ENCODE measurements at places on chromosomes 11 and 22.

GRCh38 chr11:11770296-11770695 lies 71.5 kb upstream of the USP47 start:
- no peak for DNase-seq

DNA sequence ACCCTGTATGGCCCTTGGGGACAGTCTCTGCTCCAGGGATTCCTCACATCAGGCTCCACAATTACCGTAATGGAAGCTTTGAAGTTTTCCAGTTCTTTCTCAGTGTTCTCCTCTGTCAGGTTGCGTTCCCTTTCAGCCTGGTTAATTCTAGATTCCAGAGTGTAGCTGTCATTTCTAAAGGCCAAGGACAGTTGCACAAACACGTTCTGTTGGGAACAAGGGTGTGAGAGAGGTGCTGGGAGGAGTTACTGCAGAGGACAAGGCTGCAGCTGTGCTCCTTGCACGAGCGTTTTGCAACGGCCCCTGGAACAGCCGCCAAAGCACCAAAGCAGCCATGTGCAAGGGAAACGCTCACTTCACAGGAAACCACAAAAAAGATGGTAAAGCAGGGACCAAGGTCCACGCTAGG lies 35.9 kb upstream of the LYVE1 start:
- no peak for DNase-seq

GRCh38 chr11:117816846-117817367 lies 7.6 kb downstream of the FXYD2 start:
- no peak for DNase-seq

DNA sequence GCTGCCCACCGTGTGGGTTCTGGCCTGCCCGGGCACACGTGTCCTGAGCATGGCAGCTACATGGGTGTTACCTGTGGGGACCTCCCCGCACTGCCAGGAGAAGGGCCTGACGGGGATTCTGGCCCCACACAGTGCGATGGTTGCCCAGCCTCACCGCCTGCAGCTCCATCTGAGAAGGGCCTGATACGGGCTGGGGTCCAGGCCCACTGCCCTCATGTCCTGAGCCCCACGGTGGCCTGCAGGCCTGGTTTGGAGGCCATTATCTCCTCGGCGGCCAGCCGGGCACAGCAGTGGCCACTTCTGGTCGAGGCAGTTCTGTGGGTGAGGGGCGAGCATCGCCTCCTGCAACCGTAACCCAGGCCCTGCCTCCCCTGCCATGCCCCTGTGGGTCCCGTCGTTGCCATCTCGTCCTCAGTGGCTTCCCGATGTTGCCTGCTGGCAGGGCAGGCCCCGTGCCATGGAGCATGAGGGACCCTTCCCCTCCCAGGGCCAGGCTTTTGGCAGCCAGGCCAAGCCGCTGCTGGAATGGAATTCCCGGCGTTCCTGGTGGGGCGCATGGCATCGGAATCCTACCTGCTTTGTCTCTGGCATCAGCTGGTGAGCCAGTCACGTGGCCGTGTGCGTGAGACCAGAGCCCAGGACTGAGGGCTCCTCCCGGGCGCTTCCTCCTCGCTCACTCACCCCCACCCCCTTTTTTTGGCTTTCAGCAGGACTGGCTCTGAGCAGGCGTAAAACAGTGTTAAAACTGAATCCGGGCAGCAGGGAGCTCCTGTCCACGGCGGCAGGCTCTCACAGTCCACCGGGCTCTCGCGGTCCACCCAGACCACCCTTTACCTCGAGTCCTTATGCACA lies 71.9 kb upstream of the PPARA start:
- DNase-seq, result no peak

- no peak for DNase-seq
Observed at GRCh38 chr22:31841078-31841827, 87.4 kb downstream of the DEPDC5 start.

GRCh38 chr22:30423301-30423958 lies 2.1 kb upstream of the MTFP1 start:
- no peak for DNase-seq

- no peak for DNase-seq
Observed at GRCh38 chr22:19824212-19824925, 30.3 kb downstream of the GNB1L start.

DNA sequence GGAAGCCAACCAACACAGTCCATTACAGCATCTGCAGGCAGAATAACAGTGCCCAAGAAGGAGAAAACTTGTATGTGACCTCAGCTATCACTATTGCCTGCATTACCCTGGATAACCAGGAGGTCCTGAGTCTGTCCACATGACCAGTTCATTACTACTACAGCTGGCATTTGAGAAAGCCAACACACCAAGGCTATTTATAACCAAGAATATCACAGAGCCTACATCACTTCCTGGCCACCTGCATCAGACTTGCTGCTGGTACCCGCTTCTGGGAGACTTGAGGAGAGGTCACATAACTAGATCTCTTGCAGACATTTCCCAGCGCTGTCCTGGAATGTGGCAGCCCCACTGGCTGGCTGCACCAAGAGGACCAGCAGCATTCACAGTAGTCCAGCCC lies 11.1 kb upstream of the OR56B4 start:
- DNase-seq, result no peak

GRCh38 chr11:1205121-1205986 lies 17.5 kb upstream of the MUC5B start:
- no peak for DNase-seq

DNA sequence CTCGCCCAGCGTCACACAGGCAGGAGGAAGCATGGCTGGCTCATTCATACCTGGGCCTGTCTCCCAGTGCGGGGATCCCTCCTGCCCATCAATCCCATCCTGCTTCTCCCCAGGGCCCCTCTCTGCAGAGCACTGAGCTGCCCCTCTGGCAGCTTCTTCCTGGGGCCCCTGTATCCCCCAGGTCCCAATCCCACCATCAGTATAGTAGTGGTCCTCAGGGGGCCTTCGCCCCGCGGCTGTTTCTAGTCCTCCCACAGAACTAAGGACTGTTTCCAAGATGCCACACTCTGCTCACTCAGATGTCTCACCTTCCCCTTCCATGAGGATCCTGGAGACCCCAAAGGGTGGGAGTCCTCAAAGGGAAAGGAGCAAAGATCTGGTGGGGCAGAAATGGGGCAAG lies 97.6 kb downstream of the PDE2A start:
- no peak for DNase-seq

GRCh38 chr22:46965555-46966494 lies 203.4 kb downstream of the TBC1D22A start:
- DNase-seq, result no peak

GRCh38 chr22:44279069-44279360 lies 33.7 kb downstream of the SHISAL1 start:
- DNase-seq, result no peak

DNA sequence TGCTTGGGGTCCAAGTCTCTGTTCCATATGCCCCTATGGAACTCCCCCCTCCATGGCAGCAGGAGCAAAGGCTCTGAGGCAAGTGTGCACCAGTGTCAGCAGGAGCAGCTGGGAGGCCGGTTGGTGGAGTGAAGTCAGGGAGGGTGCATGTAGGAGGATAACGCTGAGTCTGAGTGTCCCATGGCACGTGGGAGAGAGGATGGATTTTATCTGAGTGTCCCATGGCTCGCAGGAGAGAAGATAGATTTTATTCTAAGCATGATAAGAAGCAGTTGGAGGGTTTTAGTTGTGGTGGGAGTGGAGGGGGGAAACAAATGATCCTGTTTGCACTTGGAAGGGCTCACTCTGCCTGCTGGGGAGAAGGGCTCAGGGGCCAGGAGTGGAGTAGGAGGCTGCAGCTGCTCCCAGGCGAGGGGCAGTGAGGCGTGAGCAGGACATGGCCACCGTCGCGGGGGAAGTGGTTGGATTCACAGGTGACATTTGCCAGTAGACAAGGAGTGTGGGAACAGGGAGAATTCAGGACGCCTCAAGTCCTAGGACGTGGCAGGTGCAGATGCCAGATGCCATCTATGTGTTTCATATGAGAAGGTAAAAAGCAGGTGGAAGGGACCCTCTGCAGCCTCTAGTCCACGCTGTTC lies 33.6 kb upstream of the PARVG start:
- DNase-seq, result no peak

DNA sequence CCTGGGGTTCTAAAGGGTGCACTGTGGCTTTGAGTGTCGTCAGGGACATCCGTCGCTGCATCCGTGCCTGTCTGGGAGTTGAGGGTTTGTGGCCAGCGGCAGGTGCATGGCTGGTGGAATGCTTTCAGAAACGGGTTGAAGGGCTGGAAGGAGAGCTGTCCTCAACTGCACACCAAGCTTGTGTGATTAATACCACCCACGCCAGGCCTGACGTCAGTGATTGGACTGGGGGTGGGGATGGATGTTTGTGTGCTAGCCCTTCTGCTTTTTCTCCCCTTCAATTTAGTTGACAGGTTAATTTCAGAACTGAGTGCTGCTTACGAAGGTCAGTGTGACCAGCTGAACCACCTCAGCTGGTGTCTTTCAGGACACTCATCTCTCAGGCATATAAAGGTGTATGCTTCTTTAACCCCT lies 3.2 kb upstream of the GAB2 start:
- no peak for DNase-seq

DNA sequence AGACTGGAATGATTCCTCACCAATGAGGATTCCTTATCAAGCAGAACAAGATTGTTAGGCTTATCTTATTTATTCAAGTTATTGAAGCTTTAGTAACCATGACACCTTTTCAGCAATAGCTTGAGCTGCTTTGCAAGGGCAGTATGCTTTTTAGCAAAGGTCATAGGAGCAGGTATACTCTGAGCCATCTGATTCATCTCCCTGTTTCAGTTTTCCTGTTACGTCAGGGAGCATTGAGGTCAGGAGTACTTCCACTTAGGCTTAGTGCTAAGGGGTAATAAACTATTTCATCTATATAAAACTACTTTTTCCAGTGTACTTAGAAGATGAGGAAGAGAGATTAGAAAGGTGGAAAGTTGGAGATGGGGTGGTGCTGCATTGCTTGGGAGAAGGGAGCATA lies 17.7 kb upstream of the ANKRD42 start:
- no peak for DNase-seq

DNA sequence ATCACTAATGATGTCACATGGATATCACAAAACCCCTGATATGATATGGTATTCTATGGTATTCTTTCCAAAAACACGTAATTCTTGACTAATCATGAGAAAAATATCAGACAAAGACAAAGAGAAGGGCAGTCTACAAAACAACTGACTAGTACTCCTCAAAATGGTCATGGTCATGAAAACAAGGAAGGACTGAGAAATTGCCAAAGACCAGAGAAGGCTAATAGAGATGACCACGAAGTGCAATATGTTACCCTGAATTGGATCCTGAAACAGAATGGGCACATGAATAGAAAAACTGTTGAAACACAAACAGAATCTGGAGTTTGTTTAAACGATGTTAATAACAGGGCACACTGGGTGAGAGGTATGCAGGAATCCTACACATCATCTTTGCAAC lies 10.2 kb downstream of the CKAP5 start:
- DNase-seq, result no peak

DNA sequence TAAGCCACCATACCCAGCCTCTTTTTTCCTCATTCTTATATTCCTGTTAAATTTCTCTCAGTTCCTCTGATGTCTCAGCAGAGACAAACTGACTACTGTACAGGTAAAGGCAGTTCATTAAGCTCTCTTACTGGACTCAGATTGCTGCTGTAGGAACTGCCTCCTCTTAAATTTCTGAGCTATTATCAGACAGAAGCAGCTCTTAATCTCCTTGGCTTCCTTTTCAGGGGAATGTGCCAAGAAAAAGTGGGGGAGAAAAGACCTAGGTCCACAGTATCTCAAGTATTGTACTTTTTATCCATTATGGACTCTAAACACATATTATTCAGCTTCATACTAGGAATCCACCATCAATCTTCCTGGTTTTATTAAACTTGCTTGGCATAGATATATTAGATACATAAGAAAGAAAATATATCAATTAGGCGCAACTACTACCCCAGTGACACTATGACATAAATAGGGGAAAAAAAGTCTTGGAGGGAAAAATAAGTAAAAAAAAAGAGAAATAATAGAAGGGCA lies 26.1 kb downstream of the MRTFA start:
- DNase-seq, result no peak

DNA sequence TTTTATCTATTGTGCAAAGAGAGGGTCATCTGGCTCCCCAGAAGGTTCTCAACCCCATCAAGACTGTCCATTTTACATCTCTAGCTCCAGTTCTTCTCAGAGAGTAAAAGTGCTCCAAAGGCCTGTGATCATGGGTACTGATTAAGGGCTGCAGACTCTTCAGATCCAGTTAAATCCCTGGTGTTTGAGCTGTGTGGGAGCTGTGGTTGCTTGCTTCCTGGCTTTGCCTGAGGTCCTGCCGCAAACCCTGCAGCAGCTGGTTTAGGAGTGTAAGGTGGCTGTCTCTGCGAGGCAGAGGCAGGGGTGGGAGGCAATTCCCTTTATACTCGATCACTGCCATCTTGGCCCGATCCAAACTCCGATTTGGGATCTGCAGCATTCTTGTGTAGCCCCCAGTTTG lies 1.2 kb downstream of the MRPL17 start:
- no peak for DNase-seq

- DNase-seq, result no peak
Observed at GRCh38 chr11:42773729-42774128, 538.1 kb upstream of the API5 start.

- no peak for DNase-seq
Observed at GRCh38 chr11:131744847-131745246, 374.4 kb downstream of the NTM start.

DNA sequence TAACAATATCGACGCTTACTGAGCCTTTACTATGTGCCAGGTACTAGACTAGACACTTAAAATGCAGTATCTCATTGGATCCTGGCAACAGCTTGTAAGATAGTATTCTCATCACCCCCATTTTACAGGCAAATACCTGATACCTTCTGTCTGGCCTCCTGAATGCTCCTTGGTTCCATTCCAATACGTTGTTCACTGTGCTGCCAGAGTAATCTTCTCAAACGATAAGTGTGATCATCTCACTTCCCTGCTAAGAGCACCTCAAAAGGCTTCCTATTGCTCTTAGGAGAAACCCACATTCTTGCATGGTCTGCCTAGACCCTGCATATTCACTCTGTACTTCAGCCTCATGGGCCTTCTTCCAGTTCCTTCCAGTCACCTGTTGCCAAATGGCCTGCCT lies 1.3 kb upstream of the NRIP3 start:
- no peak for DNase-seq
